ENCODE measurements at places on chromosomes 12 and 14. TPM values are rescaled to one million over a fixed set of nuclear protein-coding genes. Genes with fewer than 3 reads are reported as not detected.

MMP17 gene
- total RNA-seq, result 28.1 TPM

HCAR2 gene
- not detected for total RNA-seq

SLC39A5 gene
- total RNA-seq, result 1.00 TPM

SRP54 gene
- 118 TPM for total RNA-seq

PGF gene
- total RNA-seq, result 3.5 TPM

All from uterine smooth muscle cell (primary cell).